Activated T-helper 1 cell treated with anti-CD3 and anti-CD28 coated beads, Interleukin-2, amount 50 U/mL, for 16 hours (primary cell): ENCODE measurements at places on chromosomes 4 and X.

DNA sequence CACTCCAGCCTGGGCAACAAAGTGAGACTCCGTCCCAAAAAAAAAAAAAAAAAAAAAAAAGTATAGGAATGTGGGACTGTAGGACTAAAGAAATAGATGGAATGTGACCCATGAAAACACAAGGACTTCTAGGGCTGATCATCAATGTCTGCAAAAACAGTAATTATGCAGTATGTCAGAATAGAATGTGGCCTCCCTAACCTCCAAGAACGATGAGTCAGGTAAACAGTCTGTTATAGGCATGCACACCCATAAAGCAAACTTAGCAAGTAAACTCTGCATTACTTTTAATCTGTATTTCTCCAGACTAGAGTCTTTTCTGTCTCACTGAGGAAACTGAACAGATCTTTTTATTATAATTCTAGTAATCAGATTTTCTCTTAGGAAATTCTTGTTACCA is 233.4 kb downstream of the HNRNPD start:
- no peak for DNase-seq

GRCh38 chrX:670645-671044 is 40.1 kb downstream of the SHOX start:
- DNase-seq: no peak

GRCh38 chr4:26731351-26732035 is 129.1 kb upstream of the STIM2 start:
- DNase-seq: no peak

DNA sequence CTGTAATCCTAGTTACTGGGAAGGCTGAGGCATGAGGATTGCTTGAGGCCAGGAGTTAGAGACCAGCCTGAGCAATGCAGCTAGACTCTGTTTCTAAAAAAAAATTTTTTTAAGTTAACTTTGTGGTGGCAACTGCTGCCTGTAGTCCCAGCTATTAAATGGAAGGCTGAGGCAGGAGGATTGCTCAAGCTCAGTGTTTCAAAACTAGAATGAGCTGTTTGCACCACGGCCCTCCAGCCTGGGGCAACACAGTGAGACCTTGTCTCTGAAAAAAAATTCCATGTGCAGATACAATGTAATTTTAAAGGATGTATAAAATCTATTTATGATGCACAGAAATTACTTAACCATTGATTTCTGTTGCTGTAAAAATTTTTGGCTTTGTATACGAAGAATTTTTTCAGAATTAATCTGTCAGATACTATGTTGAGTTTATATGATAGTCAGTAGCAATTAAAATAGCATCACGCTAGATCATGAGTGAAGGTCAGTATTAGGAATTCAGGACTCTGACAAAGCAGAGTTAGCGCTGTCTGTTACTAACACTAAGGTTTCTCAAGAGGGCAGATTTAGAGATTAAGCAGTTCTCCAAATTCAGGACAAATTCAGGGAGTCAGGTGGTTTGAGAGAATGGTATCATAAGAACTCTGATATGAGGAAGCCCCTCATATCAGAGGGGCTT is 8.3 kb upstream of the AGA start:
- DNase-seq: no peak

- no peak for DNase-seq
These were observed 2.2 kb downstream of the ATP8A1 start for GRCh38 chr4:42654631-42655268.

GRCh38 chr4:69470561-69470960 is 25.1 kb downstream of the UGT2B4 start:
- DNase-seq: no peak
